ENCODE measurements at places on chromosomes 13 and 19.
A peak's percentile ranks its signal among the peaks of the same experiment; 100 is the strongest.

GRCh38 chr19:35436477-35437405, 11.3 kb upstream of the FFAR2 start:
- DNase-seq = no peak

DNA sequence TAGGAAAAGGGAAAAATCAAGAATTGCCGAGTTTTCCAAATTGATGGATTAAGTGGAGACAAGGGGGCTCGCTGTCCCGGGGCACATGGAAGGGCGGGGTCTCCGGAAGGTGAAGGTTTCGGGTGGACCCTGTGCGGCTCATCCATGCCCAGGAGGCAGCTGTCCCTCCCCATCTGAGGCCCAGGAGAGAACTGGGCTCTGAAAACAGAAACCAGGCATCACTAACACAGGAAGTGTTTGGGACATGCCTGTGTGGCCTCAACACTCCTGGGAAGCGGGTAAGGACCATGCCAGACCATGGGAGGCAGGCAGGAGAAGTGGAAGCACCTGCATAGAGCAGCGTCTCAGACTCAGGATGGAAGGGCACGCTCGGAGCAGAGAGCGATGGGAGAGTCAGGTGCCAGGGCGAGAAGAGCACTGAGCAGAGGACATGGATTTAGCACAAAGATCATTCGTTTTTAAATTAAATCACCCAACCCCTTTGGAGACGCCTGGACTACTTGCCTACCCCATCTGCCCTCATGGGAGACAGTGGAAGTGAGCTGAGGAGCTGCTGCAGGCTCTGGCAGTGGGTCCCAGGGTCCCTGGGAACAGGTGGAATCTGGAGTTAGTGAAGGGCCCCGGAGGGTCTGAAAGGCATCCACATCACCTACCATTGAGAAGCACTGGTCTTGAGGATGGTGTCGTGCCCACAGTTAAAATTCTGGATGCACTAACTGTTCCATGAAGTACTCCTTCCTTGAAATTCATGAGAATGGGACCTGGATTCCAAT, 183.2 kb upstream of the SOX1 start:
- no peak for DNase-seq

DNA sequence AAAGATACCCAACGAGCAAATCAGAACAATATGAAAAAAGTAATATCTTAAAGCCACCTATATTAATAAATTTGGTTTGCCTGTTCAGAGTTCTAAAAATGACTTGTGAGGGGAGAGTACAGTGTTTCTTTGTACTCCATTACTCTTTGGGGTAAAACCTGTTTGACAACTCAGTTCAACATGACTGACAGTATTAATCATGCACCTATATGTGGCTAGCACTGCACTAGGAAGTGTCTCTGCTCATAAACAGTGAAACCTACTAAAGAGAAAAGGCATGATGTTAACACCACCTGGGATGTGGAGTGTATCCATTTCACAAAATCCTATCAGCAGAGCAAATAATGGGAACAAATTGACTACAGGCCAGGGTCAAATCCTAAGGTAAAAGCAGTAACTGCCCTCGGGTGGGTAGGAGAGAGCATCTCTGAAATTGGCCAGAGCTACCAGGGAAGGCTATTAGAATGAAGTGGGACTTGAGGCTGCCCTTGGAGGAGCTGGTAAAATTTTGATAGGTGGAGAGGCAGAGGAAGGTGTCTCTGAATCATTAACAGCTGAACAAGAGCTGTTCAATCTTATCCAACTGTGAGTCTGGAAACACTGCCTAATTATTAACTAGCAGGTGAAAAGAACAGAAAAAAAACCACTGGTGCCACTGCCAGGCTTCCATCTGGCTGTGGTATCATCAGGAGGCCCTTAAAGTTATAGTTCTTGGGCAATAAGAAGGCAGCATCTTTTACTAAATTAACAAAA, 365.1 kb downstream of the DNAJC15 start:
- no peak for DNase-seq

DNA sequence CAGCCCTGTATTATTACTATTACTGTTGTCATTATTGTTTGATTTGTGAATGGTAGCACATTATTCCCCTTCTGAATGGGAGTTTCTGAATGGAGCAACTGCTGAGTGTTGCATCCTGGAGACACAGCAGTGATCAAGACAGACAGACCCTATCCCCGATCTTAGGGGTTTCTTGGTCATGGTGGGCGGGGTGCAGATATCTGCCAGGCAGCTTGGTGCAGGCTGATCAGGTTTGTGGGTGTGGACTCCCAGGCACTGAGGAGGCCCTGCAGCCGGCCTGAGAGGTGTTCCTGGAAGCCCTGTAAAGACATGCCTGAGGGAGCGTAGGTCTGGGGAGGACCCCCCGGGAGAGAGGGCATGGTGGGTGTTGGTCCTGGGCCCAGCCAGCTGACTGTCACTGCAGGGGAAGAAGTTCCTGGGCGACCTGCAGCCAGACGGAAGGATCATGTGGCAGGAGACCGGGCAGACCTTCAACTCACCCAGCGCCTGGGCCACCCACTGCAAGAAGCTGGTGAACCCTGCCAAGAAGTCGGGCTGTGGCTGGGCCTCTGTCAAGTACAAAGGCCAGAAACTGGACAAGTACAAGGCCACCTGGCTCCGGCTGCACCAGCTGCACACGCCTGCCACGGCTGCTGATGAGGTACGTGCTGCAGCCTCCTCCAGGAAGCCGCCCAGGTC, 2.1 kb downstream of the MPND start:
- no peak for DNase-seq

DNA sequence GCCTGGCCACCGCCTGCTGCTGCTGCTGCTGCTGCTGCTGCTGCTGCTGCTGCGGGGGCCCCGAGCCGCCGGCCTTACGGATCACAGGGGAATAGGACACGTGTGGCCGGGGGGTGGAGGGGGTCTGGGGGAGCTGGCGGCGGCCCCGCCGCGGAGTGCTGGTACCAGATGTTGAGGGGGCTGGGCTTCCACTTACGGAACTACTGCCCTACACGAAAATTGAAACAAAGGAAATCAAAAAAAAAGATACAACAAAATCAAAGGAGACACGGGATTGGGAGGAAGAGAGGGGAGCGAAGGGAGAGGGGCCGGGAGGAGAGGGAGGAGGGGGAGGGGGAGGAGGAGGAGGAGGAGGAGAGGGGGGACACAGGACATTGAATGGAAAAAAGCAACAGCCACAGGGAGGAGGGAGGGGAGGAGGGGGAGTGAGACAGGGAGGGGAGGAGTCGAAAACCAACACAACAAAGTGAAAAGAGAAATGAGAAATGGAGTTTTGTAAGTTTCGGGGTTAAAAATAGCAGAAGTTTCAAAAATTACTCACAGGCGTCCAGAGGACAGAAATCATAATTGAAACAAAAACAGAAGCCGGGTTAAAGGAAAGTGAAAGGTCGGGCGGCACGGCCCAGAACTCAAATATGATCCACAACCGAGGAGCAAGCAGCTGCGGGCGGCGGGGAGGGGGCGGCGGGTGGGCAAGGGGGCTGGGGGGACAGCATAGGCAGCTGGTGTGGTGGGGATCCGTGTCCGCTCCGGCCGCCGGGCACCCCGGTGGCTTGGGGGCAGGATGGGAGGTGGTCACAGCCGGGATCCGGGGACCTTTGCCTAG, 57.8 kb downstream of the IER2 start:
- peak; percentile 20 for DNase-seq

- peak; percentile 84 for DNase-seq
Observed at GRCh38 chr13:94601446-94602431, at the start of gene GPR180. TSS of gene GPR180 (plus strand) at chr13:94601857. CDS start at chr13:94601928, 71 bp downstream.

- no peak for DNase-seq
Observed at GRCh38 chr19:2813235-2814160, 6.2 kb upstream of the ZNF554 start.

- no peak for DNase-seq
Observed at GRCh38 chr13:75836441-75836840, 200.3 kb downstream of the LMO7 start.

DNA sequence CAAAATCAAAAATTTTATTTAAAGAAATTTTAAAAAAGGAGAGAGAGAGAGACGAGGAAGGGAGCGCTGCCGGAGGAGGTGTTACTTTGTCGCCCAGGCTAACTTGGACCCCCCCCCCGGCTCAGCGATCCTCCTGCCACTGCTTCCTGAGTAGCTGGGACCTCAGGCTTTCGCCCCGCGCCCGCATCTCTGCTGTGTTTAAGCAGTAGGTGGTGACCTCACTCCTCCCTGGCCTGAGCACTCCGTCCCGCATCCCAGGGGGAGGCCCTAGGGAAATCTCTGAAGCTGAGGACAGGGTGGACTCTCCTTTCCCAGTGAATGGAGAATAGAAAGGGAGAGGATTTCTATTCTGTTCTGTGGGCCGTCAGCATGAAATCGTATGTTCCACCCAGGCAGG, 485 bp upstream of the ZNF845 start:
- no peak for DNase-seq

DNA sequence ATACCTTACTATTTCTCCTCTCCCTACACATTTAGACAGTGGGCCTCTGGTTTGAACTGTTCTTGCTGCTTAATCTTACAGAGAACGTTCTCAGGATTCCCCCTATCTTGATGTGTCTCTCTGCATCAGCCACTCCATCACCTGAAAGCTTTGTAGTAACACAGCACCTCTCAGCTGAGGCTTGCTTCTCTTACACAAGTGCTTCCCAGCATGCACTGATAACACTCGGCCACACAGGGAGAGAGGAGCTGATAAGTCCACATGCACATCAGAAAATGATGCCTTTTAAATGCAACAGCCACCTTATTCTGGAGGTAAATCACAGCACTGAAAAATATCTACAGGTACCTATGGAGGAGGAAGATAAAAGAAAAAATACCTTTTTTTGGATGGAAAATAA, 192.2 kb upstream of the TSHZ3 start:
- DNase-seq = no peak

DNA sequence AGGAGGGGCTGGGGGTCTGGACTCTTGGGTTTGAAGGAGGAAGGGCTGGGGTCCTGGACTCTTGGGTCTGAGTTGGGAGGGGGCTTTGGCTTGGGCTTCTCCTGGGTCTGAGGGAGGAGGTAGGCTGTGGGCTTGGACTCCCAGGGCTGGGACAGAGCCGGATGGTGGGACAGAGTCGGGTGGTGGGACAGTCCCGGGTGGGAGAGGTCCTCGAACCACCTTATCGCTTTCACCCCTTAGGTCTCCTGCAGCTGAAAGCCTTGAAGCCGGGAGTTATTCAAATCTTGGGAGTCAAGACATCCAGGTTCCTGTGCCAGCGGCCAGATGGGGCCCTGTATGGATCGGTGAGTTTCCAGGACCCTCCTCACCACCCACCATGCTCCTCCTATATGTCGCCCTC, 1.4 kb downstream of the FGF21 start:
- no peak for DNase-seq

GRCh38 chr13:54373211-54373610, 1344.6 kb downstream of the OLFM4 start:
- DNase-seq = no peak

DNA sequence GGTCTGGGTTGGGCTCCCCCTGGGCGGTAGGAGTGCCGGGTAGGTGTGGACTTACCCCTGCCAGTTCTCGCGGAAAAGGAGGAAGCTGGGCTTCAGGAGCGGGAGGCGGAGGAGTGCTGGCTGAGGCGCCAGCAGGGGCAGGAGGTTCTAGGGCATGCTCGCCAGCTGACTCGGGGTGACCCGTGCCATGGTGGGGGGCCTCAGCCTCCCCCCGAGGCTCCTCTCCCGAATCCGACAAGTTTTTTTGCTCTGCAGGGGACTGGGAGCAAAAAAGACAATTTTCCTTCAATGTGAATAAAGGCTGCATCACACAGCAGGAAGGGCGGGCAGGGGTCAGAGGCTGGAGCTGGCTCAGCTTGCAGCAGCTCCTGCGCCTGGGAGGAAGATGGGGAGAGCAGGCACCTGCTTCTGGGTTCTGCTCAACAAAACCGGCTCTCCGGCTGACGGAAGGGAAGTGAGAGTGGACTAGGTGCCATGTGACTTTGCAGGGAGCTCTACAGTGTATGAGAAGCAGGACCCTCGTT, 26.5 kb downstream of the RANBP3 start:
- DNase-seq = no peak

DNA sequence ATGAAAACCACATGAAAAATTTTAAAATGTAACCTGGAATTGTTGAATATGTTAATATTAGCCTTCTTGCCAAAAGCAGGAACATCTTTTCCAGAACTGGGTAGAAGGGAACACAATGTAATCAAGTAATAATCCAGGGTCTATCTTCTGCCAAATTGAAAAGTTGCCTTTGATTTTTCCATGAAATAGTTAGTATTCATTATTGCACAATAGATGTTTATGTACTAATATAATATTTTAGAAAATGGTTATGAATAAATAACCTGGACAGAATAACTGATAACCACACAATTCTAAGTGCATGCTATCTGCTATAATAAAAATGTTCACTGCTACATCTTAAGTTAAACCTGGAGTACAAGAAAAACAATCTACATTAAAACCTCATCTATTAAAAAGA, 802.3 kb downstream of the LIG4 start:
- no peak for DNase-seq

GRCh38 chr13:111876506-111876905, 190.4 kb upstream of the SOX1 start:
- no peak for DNase-seq

GRCh38 chr13:88627071-88627470, 955.9 kb downstream of the SLITRK5 start:
- no peak for DNase-seq

DNA sequence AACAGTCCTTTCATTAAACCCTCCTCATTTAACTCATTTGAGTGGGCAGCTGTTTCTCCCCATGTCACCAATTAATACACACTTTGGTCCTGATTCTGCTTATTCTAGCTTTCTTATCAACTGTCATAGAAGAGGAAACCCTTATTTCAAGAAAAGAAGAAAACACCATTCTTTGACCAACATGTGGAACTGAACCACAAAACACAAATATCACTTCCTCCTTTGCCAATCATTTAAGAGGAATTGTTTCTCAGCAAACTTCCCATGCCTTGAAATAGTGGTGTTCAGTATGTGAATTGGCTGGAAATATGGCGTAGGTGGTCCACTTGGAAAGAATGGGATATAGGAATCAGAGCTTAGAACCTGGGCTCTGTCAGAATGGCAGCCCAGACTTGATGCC, 20.4 kb downstream of the MBD3L2B start:
- DNase-seq = no peak

DNA sequence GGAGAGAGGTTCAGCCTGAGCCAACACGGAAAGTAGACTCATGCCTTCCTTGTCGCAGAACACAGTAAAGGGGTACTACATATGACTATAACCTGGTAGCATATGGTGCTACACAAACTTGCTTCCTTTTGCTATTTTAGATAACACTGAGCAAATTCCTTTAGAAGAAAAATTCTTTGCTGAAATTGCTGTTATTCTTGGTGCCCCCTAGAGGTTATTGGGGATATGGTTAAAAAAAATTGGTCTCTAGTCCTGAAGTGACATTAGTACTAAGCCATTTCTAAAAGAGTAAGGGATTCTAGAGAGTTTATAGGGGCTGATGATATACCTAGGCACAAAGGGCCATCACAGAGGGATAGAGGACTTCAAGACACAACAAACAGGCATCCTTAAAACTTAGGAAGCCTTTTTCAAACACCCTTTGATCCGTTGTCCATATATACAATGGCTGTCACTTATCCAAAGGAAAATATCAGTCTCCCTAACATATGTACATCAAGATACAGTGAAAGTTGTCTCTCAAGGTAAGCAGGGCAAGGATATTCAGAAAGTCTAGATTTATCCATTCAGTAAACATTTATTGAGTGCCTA, 13.9 kb upstream of the HS6ST3 start:
- no peak for DNase-seq
